ENCODE measurements at places on chromosomes 1 and 21.

- DNase-seq: no peak
Observed at GRCh38 chr1:189819751-189820150, 657.9 kb downstream of the BRINP3 start.

DNA sequence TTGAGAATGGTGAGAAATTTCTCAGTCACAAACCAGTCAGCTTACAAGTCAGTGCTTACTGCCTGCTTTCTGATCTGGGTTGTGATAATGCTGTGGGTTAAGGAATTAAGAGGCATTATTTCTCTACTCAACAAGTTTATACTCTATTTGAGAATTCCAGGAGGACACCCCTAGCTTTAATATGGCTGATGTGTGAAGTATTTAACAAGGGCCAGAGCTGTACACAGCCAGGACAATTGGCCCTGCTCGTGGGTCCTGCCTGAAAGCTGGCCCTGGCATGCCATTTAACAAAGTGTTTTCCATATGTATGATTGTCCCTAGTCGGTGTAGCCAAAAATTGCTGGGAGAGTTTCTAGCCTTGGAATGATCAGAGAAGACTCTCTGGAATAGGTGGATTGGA, 43.2 kb downstream of the HHAT start:
- DNase-seq: no peak

DNA sequence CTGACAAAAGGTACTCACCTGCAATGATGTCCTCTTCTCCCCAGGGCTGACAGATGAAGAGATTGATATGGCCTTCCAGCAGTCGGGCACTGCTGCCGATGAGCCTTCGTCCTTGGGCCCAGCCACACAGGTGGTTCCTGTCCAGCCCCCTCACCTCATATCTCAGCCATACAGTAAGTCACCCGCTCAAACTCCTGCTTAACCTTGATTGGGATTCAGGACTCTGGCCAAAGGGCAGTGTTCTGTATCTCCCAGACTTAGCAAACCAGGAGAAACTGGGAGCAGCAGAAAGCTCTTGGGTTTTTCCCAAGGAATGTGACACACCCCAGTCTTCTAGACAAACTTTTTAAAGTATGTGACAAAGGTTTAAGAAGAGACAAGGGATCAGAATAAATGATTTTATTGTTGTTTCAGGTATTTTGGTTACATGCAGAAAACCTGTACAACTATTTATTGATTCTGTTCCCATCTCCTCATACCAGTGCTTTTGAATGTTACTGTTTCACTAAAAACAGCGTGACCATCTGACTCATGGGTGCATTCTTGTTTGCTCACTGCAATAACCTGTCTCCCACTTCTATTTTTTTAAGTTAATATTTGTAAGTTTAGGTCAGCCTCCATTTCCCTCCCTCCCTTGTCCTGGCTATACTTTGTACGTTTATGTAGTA, 124.6 kb downstream of the PEX14 start:
- no peak for DNase-seq

DNA sequence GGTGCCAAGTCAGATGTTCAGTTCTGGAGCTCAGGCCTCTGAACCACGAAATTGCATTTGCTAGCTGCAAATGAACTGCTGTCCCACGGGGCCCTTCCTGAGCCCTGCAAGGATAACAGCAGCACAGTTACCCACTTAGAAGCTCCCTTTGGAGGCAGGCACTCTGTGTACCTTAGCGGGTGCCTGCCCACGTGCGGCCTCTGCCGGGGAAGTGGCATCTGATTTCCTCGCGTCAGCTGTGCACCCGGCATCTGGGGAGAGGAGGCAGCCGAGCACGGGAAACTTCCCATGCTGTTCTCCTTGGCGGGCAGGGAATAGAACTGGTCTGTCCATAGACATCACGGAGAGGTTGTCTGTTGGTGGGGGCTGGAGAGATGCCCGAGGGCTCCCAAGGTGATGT, 148.0 kb upstream of the C1orf174 start:
- no peak for DNase-seq

DNA sequence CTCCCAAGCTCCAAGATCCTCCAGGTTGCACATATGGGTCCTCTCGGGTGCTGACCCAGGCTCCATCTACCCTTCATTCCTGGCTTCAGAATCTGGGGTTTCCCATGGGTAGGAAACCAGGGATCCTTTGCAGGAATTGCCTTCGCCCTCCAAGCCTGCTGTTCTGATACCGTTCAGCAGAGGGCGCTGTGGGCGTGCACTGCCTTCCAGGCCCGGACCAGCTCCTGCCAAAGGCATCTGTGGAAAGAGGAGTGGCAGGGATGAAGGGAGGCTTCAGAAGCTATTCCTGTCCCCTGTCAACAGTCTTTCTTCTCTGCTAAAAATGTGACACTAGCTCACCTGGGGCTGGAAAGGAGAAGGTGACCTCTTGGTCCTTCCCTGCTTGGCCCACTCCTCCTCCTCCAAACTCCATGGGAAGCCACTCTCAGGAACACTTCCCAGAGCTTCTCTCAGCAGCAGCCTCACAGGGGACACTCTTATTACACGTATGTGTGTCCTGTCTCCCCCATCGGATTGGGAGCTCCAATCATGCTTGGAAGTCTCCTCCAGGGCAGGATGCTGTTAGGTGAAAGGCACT, 71.2 kb downstream of the VWA5B1 start:
- no peak for DNase-seq

GRCh38 chr1:64965366-64966157, 787 bp downstream of the JAK1 start:
- DNase-seq: no peak

- no peak for DNase-seq
Observed at GRCh38 chr1:192835116-192835515, 26.3 kb downstream of the RGS2 start.

GRCh38 chr1:115879977-115880376, 39.1 kb upstream of the NHLH2 start:
- no peak for DNase-seq

Measured in activated CD4-positive, CD25-positive, alpha-beta regulatory T cell treated with anti-CD3 and anti-CD28 coated beads, Interleukin-2, amount 50 U/mL, for 16 hours (primary cell).